ENCODE measurements at places on chromosomes 1 and 21. TPM values are rescaled to one million over a fixed set of nuclear protein-coding genes. Genes with fewer than 3 reads are reported as not detected.

GRCh38 chr1:213419401-213420030, 368.5 kb downstream of the RPS6KC1 start:
- H3K4me3 ChIP-seq, result no peak overlapping the region
- DNase-seq, result no peak
- H3K4me1 ChIP-seq, result no peaks in the 10 kb centered on the region
- no peak overlapping the region for H3K27ac ChIP-seq

GRCh38 chr1:203250911-203251310, 21.4 kb upstream of the CHIT1 start:
- H3K4me3 ChIP-seq, result no peak overlapping the region
- no peaks in the 10 kb centered on the region for H3K4me1 ChIP-seq
- DNase-seq, result no peak
- no peaks in the 10 kb centered on the region for H3K27me3 ChIP-seq

- no peaks in the 10 kb centered on the region for H3K27me3 ChIP-seq
- no peaks in the 10 kb centered on the region for H3K36me3 ChIP-seq
- H3K4me1 ChIP-seq, result no peaks in the 10 kb centered on the region
- DNase-seq, result no peak
Measured at GRCh38 chr1:118151312-118151937, 33.6 kb downstream of the SPAG17 start.

NBPF26 gene
- total RNA-seq, result 33.6 TPM

DISP1 gene
- total RNA-seq, result 3.0 TPM

DNALI1 gene
- 0.11 TPM for total RNA-seq

CD1B gene
- not detected for total RNA-seq

MAN1C1 gene
- 28.7 TPM for total RNA-seq

ARV1 gene
- total RNA-seq, result 6.1 TPM

DBT gene
- total RNA-seq, result 14.6 TPM
